ENCODE measurements at places on chromosomes 7 and 10. TPM values are rescaled to one million over a fixed set of nuclear protein-coding genes. Genes with fewer than 3 reads are reported as not detected.
A peak's percentile ranks its signal among the peaks of the same experiment; 100 is the strongest.

DNA sequence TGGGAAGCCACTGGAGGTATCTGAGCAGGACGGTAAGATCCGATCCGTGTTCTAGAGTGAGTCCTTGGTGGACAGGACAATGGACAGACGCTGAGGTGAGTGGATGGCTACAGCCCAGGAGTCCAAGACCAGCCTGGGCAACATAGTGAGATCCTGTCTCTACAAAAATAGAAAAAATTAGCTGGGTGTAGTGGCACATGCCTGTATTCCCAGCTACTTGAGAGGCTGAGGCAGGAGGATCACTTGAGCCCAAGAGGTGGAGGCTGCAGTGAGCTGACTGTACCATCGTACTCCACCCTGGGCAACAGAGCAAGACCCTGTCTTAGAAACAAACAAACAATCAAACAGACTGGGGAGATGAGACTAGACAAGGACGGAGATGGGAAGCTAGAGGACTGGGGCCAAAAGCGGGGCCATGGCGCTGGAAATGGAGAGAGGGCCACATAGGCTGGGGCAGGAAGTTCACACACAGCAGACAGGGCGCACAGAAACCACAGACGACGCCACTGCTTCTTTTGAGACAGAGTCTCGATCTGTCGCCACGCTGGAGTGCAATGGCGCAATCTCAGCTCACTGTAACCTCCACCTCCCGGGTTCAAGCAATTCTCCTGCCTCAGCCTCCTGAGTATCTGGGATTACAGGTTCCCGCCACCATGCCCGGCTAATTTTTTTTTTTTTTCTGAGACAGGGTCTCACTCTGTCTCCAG lies 24.7 kb downstream of the DAGLB start:
- no peak for DNase-seq

NUTM2E gene
- 0.03 TPM for total RNA-seq

PKD2L1 gene
- not detected for total RNA-seq

HOGA1 gene
- 3.9 TPM for total RNA-seq

UNCX gene
- not detected for total RNA-seq

- no peak for DNase-seq
Observed at GRCh38 chr10:52558090-52558489, 214.5 kb downstream of the MBL2 start.

DNA sequence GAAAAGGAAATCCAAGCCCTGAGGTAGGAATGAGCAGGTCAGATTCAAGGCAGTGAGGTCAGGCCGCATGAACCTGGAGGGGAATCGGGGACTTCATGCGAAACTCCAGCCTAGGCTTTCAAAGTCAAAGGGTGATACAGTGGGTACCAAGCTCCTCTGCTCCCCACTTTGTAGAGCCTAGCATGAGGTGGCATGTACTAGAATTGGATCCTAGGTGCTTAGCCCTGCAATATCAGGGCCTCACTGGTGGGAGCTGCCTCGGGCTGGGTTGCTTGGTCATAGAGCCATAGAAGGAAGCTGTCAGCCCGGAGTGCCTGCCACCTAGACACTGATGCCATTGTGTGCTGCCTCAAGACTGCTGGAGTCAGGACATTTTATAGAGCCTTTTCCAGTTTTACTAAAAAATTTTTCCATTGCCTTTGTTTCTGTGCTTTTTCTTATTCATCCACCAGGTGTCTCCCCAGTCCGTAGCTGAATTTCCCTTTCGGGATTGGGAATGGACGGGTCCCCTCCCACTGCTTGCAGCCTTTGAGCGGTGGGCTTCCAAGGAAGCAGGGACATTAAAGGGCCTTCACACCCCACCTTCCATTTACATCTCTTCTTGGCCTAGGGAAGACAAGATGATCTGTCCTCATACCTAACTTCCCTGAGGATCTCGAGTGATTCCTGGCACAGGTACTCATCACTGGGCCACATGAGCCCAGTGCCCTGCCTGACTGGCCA lies 5.5 kb upstream of the LZTS2 start:
- peak; percentile 86 for DNase-seq

UPK3BL2 gene
- 1.8 TPM for total RNA-seq

HMX3 gene
- total RNA-seq, result 0.32 TPM

DNA sequence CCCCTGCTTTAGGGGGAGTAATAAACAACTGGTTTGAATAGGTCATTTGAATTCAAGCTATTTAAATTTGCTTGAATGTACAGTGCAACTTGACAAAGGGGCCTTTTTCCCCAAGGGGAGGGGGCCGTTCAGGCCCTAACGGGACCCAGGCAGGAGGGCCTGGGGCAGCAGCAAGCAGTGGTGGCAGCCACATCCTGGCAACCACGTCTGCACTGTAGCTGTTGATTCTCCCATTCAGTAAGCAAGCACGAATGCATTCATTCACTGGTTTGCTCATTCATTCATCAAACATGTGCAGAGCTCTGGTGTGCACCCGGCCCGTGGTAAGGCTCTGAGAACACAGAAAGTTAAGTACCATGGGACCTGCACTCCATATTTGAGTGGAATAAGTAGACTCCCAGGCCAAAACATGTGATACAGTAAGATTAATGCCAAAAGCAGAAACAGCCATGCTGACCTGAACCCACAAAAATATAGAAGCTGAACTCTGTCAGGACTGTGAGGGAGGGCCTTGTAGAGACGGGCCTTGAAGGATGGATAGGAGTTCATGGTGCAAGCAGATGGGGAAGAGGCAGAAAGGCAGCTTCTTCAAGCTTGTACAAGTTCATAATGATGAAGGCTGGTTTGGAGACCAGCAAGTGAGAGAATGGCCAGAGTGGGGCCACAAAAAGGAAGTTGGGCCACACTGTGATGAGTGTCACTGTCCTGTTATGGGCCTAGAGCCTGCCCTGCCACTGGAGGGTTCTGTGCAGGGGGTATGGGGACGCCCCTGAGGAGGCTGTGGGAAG lies 29.3 kb upstream of the C10orf53 start:
- no peak for DNase-seq

CYP2C19 gene
- total RNA-seq, result not detected

DRGX gene
- not detected for total RNA-seq

AMPH gene
- total RNA-seq, result not detected

DPYSL4 gene
- 2.5 TPM for total RNA-seq

SOSTDC1 gene
- 8.1 TPM for total RNA-seq

ZNF503 gene
- 1.6 TPM for total RNA-seq

DNA sequence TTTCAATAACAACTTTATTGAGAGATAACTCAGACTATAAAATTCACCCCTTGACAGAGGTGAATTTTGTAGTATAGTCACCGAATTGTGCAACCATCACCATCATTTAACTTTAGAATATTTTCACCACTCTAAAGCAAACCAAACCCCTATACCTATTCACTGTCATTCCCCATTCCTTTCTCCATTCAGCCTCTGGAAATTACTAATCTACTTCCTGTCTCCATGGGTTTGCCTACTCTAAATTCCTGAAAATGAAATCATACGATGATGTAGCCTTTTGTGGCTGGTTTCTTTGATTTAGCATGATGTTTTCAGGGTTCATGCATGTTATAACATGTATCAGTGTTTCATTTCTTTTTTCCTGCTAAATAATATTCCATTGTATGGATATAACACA lies 15.6 kb upstream of the LMTK2 start:
- no peak for DNase-seq

DNA sequence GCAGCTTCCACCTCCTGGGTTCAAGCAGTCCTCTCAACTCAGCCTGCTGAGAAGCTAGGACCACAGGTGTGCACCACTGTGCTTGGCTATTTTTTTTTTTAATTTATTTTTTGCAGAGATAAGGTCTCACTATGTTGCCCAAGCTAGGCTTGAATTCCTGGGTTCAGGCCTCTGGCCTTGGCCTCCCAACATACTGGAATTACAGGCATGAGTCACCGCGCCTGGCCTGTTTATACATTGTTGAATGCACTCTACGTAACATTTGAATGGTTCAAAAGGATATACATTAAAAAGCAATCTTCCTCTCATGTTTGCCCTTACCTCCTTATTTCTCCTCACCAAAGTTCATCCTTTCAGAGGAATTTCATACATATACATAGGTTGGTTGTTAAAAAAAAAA lies 7.2 kb upstream of the SNX10 start:
- no peak for DNase-seq

SLC26A5 gene
- not detected for total RNA-seq

GRCh38 chr7:25840209-25840792 lies 311.7 kb upstream of the NFE2L3 start:
- DNase-seq, result no peak

VPS50 gene
- total RNA-seq, result 57.4 TPM

GRCh38 chr10:12351447-12351846 lies 2.1 kb downstream of the CAMK1D start:
- DNase-seq, result no peak

- no peak for DNase-seq
Observed at GRCh38 chr7:131689662-131690234, 133.3 kb upstream of the PODXL start.

DNA sequence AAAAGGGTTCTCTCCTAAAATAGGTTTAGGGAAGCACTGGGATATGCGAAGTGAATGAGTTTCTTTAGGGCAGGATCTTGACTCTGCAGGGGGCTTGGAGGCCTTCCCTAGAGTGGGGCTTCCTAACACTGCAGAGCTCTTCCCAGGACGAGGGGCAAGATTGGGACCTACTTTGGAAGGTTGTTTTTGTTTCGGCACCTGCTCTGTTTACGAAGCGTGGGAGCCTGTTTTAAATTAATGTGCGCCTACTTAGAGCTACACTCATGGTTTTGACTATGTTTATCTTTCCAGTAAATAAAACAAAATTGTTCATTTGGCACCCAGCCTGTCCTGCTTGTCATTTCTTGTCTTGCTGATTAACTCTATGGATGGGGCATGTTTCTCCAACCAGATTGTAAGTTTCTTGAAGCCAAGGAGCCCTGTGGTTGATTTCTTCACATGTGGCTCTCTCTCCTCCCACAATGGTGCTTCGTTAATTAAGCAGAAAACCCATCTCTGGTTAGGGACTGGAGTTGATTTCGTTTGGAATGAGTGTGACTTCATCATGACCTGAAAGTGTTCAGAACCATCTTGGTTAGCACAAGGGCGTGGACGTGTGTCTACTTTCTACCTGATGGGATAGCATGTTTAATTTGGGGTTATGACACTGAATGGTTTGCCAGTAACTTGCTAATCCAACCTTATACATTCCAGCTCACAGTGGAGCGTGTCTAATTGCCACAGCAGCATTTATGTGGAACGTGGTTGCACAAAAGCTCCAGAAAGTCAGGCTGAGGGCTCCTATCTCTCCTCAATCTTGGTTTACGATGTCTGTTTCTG lies 98.1 kb downstream of the TCF7L2 start:
- no peak for DNase-seq

DNA sequence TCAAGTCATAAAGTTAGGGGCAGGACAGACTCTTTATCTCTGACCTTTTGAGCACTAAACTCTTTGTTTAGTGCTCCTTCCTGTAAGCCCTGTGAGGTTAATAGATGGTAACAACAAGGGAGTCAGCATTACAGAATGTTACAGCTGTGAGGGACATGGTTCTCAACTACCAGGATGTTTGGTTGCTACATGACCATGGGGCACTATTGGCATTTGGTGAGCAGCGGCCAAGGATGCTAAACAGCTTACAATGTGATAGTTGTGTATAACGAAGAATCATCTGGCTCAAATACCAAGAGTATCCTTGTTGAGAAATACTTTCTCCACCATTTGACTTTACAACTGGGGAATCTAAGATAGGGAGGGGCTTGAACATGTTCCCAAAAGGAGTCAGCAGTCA lies 35.4 kb upstream of the HPS1 start:
- DNase-seq, result no peak

DNA sequence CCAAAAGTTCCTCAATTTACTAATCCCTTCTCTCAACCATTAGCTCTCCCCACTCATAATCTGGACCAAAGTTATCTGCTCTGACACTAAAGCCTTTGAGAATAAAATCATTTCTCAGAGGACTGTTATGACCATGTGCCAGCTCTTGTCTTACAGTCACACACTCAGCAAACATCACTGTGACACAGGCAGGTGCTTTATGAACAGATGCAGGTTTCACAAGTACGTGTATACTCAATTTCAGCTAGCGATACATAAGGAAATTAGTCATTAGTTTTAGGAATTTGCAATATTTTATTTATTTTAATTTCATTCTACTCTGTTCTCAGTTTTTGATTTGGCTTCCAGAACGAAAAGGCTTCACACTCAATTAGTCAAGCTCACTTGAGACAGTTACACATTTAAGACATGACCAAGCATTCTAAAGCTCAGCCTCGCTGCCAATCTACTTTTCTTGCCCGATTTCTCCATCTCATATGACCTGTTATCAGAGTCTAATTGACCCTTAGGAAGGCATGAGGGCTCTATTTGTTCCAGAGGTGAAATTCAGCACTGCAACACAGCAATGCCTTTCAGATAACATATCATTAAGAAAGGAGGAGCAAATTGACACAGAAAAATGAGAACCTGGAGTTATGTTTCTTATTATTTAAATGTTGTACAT lies 76.8 kb downstream of the TFEC start:
- DNase-seq, result no peak

DEPP1 gene
- 0.11 TPM for total RNA-seq

- no peak for DNase-seq
Observed at GRCh38 chr10:77493851-77494261, 143.8 kb downstream of the KCNMA1 start.

- no peak for DNase-seq
Observed at GRCh38 chr10:125661431-125661940, 21.5 kb downstream of the TEX36 start.

DNA sequence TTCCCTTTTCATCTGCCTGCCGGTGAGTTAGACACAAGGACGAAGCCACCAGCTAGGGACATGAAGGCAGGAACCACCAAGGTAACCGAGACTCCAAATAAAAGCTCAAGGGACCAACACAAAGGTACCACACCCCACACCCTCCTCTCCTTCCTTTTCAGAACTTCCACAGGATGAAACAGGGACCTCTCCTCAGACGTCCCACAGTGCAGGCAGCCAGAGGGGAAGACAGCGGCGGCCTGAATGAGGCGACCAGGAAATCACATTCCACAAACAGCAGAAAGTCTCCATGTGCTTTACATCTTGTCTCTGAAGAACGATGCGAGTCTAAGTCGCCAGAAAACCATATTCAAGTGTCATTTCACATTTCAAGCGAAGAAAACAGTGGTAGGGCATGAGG lies 97.8 kb downstream of the DIP2C start:
- DNase-seq, result no peak

DNA sequence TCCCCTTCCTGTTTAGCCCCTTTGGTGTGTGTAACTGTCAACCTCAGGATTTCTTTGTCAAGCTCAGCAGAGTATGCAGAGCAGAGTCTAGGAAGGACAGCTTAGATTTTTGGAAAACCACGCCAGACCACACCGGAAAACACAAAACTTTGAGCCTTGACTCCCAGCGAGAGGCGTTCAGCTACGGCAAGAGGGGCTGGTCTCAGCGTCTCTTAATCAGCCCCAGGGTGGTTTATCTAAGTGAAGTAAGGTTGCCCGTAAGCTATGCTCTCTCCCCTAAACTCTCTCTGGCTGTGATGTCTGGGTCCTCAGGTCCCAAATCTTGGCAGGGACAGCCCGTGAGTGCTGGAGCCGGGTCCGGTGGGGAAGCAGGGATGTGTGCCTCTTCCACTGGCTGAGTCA lies 230.9 kb downstream of the KLF6 start:
- DNase-seq, result no peak

GRCh38 chr7:15889507-15889906 lies 203.0 kb upstream of the MEOX2 start:
- DNase-seq, result peak; percentile 84

All from SK-MEL-5 (cell line).